Stimulated activated naive CD4-positive, alpha-beta T cell treated with Interleukin-2 at 50 U/mL for 16 hours (primary cell): ENCODE measurements at places on chromosomes 6 and 20.

- no peak for DNase-seq
Observed at GRCh38 chr6:97147421-97147820, 135.6 kb downstream of the MMS22L start.

DNA sequence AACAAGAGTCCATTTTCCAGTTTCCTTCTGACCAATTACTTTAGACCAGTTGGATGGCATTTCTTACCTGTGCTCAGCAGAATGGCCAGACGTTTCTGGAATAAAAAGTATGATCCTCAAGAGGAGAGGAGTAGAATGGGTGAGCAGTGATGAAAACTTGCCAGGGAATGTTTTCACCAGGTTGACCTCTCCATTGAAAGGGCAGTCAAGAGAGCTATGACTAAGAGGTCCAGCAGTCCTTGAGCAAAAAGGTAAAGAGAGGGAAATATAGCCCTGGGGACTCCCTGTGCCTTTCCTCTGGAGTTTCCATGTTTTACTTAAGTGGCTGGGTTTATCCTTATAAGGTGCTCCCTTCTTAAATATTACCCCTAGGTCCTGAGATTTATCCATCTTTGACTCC, 210.9 kb downstream of the TBX18 start:
- no peak for DNase-seq

DNA sequence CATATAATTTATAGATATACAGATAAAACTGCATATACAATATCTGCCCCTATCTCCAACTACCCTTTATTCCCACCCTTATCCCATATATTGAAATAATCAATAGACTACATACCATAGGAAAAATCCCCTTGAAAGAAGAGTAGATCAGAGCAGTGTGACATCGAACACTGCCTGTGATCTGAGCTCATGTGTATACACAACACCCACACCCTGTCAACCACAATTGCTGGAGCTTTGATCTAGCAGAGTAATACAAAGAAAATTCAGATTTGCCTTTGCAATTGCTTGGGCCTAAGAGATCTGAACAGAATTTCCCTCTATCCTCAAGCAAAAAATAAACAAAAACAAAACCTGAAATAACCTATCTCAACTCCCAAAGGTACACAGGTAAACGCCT, 119.3 kb downstream of the ASCC3 start:
- DNase-seq = no peak

DNA sequence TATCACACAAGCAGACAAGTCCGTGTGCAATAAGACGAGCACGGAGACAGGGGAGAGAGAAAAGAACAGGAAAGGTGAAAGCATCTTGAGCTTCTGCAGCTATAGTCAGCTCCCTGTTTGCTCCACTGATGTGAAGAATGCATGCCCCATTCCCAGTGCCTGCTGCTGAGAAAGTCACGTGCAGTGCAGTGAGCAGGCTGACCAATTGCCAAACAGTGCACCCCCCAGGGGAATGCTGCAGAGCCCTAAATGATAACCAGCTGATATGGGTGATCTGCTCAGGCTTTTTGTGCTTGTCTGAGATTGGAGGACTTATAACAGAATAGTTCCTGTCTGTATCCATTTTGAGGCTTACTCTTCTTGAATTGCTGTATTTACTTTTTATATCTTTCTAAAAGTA, 121.5 kb downstream of the PACRG start:
- DNase-seq = no peak

DNA sequence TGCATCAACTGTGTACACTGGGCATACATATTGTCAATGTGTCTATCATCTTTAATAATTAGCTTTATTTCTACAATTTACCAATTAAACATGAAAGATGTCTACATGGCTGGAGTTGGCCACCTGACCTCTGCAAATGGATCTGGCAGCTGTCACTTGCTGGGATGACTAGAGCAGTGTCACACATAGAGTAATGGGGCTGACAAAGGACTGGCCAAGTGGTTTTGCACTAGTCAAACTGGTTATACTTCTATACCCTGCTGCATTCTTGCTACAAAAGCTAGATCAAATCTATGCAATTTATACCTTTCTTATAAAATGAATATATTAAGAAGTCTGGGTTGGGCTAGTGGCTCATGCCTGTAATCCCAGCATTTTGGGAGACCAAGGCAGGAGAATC, 99.3 kb downstream of the SESN1 start:
- no peak for DNase-seq

GRCh38 chr6:148987982-148988381, 241.2 kb downstream of the UST start:
- DNase-seq = no peak

DNA sequence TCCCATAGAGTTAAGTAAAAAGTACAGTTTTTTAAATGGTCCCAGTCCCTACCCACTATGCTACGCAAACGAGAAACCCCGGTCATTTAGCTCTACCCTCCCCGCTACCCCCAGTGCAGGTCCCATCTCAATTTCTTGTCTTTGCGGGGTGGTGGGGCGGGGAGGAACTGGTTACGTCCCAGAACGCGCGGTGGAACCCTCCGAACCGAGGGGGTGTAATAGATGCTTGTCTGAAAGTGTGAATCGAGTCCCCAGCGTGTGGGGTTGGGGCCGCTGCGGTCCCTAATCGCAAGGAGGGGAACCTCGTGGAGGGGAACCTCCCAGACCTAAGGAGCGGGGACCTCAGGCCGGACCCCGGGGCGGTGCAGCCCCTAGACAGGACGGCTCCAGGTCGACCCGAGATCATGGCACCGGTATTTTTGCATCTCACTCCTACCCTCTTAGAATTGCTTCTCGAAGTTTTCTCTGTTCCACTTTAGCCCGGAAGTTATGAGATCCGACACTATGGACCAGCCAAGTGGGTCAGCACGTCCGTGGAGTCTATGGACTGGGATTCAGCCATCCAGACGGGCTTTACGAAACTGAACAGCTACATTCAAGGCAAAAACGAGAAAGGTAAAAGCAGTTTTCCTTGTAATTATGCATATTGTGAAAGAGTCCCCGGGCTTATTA, 779 bp downstream of the HEBP2 start:
- DNase-seq = peak; percentile 20
